ENCODE measurements at places on chromosomes 12 and 14.
A peak's percentile ranks its signal among the peaks of the same experiment; 100 is the strongest.

- DNase-seq: no peak
Measured at GRCh38 chr12:124543590-124544310, 23.7 kb downstream of the NCOR2 start.

GRCh38 chr12:33222357-33222756 lies 217.3 kb downstream of the SYT10 start:
- no peak for DNase-seq

DNA sequence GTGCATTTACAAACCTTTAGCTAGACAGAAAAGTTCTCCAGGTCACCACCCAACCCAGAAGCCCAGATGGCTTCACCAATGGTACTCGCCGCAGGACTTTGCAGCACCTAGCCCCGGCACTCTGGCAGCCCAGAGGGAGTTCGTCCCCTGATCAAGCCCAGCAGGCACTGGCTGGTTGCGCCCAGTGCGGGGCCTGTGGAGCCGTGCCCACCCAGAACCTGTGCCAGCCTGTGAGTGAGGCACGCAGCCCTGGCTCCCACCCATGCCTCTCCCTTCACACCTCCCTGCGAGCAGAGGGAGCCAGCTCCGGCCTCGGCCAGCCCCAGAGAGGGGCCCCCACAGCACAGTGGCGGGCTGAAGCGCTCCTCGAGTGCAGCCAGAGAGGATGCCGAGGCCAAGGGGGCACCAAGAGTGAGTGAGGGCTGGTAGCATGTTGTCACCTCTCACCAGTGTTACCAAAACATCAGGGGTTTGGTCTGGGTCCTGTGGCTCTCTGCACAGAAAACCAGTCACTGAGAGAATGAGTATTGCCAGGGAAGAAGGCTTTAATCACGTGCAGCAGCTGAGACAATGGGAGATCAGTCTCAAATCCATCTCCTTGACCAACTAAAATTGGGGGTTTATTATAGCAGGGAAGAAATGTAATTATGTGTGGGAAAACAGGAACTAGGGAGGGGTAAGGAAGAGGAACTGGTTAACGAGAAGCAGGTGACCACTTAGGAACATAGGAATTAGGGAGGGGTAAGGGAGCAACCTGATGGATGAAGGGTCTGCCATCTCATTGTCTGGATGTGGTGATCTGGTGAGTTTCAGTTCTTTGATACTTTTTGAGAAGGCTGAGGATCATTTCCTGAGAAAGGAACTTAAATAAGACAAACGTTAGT lies 151.3 kb downstream of the NUBPL start:
- DNase-seq: peak; percentile 68

DNA sequence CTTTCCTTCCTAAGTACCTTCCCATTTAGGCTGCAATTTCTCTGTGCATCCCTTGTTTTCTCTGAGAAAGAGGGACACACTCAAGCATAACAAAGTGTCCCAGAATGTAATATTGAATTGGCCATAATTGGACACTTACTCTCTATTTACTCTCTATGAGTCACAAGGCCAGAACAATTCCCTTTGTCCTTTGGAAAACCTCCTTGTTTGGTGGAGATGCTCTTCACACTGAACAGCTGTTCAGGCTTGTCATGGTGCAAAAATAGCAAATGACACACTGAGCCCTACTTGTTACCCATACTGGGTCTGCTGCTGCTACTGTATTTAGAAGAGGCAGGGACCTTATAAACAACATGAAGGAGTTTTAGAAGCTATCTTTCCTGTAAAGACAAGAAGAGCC lies 1590.5 kb upstream of the TMEM132C start:
- no peak for DNase-seq

DNA sequence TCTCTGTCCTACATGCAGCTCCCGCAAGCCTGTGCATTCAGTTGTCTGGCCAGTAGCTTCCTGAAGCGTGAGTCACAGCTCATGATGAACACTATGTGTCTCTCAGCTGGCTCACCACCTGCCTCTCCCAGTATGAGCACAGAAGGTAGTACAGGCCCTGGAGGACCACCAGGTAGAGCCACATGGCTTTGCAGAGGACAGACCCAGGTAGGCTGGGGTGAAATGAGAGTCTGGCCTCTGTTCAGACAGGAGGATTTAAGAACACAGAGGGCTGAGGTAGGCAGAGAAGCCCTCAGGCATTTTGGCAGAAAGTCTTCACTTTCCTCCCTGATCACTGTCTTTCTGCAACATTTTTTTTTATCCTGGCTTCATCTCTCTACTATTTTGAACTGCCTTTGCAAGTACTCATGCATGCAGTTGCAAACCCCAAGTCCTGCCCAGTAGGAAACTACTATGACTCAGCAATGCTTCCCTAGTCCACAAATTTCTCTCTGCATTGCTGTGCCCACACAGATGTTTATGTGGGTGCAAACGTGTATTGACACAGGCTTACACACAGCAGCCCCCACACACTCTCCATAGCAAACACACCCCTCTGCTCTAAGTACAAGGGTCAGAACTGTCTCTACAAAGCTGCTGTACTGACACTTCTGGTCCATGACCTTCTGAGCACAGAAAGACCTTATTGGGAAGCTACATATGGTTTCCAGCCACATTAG lies 7.2 kb upstream of the SDR9C7 start:
- DNase-seq: no peak

DNA sequence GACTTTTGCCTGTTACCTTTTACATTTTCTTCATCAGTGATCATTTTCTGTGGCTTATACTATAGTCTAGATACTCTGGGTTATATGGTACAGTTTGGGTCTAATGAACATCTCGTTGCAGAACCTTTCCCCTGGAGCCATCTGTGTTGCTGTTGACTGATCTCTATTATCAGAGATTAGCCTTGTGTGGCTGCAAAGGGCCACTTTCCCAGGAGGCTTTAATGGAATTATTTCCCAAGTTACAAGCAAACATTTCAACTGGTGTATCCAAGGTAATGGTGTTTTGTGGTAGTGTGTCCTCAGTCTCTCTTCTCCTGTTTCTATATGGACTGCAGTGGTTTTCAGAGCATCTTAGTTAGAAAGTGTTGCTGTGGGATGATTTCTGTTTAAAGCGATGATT lies 25.9 kb downstream of the UTP20 start:
- no peak for DNase-seq

DNA sequence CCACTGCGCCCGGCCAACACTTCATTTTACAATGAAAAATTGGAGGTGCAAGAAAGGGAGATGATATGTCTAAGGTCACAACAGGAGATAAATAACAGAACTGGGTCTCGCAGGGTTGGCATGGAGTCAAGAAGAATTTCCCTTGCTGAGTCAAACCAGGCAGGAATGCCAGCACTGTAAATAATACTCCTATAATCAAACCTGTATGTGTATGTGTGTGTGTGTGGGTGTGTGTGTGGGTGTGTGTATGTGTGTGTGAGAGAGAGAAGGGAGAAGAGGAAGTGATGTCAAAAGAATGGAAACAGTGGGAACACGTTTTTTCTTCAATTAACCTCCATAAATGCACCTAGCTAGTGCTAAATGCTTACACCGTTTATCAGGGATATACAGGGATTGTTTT lies 70.4 kb downstream of the TMEM116 start:
- DNase-seq: no peak

DNA sequence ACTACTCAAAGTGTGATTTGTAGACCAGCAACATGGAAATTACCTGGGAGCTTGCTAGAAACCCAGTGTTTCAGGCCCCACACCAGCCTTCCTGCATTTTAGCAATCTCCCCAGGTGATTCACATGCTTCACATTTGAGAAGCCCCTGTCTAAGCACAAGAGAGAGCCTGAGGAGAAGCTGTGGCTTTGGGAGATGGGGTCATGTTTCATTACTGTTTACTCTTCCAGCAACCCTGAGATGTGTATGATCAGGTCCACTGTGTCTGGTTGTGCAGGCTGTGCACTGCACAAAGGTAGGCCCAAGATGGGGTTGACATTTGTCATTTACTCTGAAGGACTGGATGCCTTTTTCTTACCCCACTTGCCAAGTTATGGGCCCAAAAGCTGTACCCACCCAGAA lies 190.1 kb downstream of the SLC41A2 start:
- DNase-seq: no peak

- DNase-seq: no peak
Measured at GRCh38 chr12:4483885-4484823, 38.5 kb upstream of the FGF6 start.

- DNase-seq: no peak
Measured at GRCh38 chr12:120406069-120406468, 31.8 kb upstream of the COX6A1 start.

GRCh38 chr12:40164034-40164433 lies 58.2 kb upstream of the SLC2A13 start:
- DNase-seq: no peak

DNA sequence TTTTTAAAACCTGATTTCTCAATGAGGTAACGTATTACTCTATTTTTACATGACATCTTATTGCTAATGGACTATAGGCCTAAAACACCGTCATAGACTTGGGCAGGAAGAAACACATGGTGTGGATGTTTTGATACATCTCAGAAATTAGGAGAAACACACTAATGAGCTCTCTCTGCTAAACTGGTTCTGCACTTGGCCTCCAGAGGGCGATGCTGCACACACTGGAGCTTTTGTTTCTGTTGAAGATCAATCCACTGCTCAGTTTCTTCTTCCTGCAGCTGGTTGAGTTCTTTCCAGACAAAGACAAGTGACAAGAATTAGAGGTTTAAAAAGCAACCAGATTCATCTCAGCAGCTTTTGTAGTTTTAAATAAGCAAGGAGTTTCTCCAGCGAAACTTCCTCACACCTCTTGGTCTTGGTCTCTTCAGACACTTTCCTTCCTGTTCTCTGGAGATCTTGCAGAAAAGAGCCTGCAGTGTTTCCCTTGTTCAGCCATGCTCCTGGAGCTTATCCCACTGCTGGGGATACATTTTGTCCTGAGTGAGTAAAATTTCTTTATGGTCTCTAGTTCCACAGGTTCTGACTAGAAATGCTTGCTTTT lies 178.5 kb upstream of the OR4E1 start:
- no peak for DNase-seq

GRCh38 chr12:46815809-46816208 lies 10.0 kb downstream of the SLC38A4 start:
- no peak for DNase-seq

- no peak for DNase-seq
Measured at GRCh38 chr12:120873226-120873625, 30.9 kb downstream of the SPPL3 start.

DNA sequence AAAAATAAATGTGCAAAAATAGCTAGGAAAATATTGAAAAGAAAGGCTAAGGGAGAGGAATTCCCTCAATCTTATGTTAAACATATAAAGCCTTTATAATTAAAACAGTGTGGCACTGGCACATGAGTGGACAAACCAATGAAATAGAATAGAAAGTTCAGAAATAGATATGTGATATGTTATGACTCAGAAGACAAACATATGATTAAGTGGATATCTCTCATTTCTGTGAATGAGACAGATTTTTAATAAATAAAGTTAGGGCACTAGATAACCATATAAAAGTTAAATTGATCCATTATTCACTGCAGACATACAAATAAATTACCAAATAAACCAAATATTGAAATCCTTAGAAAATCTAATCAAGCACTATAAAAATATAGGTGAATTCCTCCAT lies 73.0 kb downstream of the ALG10B start:
- no peak for DNase-seq

DNA sequence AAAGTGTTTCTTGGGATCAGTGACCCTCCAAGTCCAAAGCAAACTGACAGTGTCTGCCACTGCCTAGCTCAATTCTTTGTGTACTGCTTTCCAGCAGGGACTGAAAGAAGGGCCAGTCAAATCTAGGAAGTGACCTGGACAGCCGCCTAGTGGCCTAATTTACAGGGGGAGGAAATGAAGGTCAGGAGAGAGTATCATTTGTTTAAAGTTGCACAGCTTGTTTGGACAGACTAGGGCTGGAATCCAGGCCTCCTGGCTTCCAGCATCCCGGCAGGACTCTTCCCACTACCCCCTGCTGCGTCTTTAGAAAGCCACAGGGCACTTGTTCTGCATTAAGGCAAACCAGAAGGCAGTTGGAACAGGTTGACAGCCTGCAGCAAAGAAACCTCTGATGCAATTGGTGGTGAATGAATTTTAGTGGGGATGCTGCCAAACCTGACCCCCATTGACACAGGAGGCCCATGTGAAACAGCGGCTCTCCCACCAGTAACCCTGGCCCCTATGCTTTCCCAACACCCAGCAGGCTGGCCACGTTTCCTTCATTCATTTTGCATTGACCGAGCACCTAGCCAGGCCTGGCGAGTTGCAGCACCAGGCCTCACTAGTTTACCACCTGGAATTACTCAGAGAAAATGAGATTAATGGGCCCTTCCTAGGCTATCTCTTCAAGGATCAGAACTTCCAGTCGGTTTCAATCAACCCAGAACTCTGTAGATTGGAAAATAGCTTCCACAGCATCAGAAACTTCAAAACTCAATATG lies 28.2 kb downstream of the GALNT16 start:
- no peak for DNase-seq

GRCh38 chr14:88204221-88204620 lies 118.8 kb downstream of the KCNK10 start:
- no peak for DNase-seq

GRCh38 chr12:65570451-65571130 lies 253.7 kb upstream of the HMGA2 start:
- DNase-seq: no peak

DNA sequence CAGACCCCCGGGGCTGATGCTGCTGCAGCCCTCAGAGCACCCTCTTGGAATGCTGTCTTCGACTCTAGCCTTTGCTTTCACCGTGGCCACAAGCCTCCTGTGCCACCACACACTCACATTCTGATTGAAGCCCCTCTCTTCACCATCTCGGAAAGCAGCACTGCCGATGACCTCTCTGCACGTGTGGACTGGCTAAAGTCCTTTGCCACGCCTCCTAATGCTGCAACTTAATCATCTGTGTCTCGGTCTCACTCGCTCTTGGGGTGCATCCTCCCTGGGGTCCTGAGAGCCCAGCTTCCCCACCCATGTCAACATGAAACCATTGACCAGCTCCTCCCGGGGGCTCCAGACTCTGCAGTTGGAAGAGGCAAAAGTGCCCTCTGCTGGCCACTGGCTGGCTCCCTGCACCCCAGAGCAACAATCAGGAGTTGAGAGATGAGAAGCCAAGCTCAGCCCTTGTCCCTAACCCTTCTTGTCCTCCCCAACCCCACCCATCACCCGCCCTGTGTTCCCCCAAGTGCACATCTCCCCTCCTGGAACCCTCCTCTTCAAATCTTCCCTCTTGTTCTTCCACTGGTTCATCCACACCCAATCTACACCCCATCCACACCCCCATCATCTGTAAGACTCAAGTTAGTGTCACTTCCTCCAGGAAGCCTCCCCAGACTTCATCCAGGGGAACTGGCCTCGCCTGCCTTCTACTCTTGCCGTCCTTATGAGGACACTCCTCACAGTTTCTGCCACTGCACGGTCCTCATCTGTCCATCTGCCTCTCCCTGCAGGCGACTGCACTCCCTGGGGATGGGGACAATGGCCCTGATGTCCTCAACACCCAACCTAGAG lies 23.6 kb upstream of the FAM181A start:
- no peak for DNase-seq

GRCh38 chr12:93954166-93955112 lies 193.9 kb upstream of the PLXNC1 start:
- peak; percentile 64 for DNase-seq

Measured in Right ventricle myocardium inferior (tissue), 1 donor.